ENCODE measurements at places on chromosomes 5 and 9. TPM values are rescaled to one million over a fixed set of nuclear protein-coding genes. Genes with fewer than 3 reads are reported as not detected.

The CER1 gene
- total RNA-seq = 3.4 TPM

The MARCOL gene
- total RNA-seq = not detected

The SLC6A3 gene
- 0.46 TPM for total RNA-seq

The PCDHA8 gene
- total RNA-seq = 0.96 TPM

The PPP1R26 gene
- 32.7 TPM for total RNA-seq

The GPR151 gene
- total RNA-seq = not detected

GRCh38 chr9:98807070-98807813 lies at the start of gene GALNT12:
Gene GALNT12, plus strand, starts transcription at chr9:98807670. Its CDS starts 29 bp downstream, at chr9:98807699.
- H3K27me3 ChIP-seq = no peaks in the 10 kb centered on the region
- no peaks in the 10 kb centered on the region for H3K36me3 ChIP-seq
- H3K27ac ChIP-seq = no peak within 1 kb of the TSS
- H3K4me3 ChIP-seq = peak within 1 kb of the TSS; percentile 38
- no peak for DNase-seq

DNA sequence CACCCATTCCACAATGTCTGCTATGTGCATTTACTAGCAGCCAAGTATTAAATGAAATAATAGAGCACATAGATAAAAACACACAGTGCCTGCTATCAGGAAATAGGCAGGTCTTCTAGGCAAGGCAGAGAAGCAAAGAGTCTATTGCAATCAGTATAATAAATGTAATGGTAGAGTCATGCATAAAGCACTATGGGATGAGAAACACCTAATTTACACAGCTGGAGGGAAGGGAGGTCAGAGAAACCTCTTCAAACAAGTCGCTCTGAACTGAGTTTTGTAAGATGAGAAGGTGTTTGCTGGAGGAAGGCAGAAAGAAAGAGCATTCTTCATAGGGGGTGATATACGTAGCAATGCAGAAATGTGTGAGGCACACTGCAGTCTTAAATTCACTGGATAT lies 341.0 kb upstream of the DMAC1 start:
- no peaks in the 10 kb centered on the region for H3K4me1 ChIP-seq
- no peaks in the 10 kb centered on the region for H3K36me3 ChIP-seq
- H3K27me3 ChIP-seq = no peaks in the 10 kb centered on the region
- H3K4me3 ChIP-seq = no peak overlapping the region
- DNase-seq = no peak

DNA sequence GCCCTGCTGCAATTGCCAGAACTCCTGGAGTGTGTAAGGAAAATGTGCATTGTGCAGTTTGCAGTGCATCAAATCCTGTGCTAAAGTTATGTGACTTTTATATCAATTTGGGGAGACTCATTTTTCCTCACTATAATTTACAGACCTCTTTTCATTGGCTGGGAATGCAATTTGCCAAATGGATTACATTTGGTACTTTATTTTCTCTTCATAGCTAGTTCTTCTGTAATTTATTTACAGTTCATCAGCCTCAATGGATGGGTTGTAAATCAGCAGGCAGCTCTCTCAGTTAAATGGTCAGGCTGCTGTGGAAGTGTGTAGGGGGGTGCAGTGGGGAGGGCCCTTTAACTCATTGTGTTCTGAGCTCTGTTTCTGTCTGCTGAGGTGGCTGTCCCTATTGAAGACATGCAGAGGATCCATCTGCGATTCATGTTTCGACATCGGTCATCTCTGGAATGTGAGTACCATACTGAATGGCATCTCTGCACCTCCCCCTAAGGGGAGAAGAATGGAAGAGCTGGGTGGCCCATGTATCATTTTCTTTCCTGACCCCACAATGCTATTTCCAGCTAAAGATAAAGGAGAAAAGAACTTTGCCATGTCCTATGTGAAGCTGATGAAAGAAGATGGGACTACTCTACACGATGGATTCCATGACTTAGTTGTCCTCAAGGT lies 74.6 kb downstream of the DOCK2 start:
- no peaks in the 10 kb centered on the region for H3K4me1 ChIP-seq
- no peaks in the 10 kb centered on the region for H3K27me3 ChIP-seq
- no peaks in the 10 kb centered on the region for H3K36me3 ChIP-seq
- no peak for DNase-seq

GRCh38 chr9:105307591-105308130 lies 63.2 kb downstream of the SLC44A1 start:
- peaks cover 2% of the 10 kb centered on the region for H3K4me1 ChIP-seq
- DNase-seq = no peak
- peaks cover 13% of the 10 kb centered on the region for H3K36me3 ChIP-seq
- H3K4me3 ChIP-seq = no peak overlapping the region
- no peak overlapping the region for H3K27ac ChIP-seq
- no peaks in the 10 kb centered on the region for H3K27me3 ChIP-seq

All from H1 (cell line).